ENCODE measurements at places on chromosomes 1 and 21. TPM values are rescaled to one million over a fixed set of nuclear protein-coding genes. Genes with fewer than 3 reads are reported as not detected.

GRCh38 chr21:41958886-41959563 lies 5.2 kb upstream of the C2CD2 start:
- no peak for DNase-seq

- DNase-seq = no peak
These were observed 26.0 kb downstream of the KIFAP3 start for GRCh38 chr1:170048515-170048914.

The BACE2 gene
- 119 TPM for total RNA-seq

- DNase-seq = no peak
These were observed 3.1 kb upstream of the LENEP start for GRCh38 chr1:154990276-154990675.

GRCh38 chr1:94768036-94768435 lies 52.1 kb upstream of the SLC44A3 start:
- DNase-seq = no peak

DNA sequence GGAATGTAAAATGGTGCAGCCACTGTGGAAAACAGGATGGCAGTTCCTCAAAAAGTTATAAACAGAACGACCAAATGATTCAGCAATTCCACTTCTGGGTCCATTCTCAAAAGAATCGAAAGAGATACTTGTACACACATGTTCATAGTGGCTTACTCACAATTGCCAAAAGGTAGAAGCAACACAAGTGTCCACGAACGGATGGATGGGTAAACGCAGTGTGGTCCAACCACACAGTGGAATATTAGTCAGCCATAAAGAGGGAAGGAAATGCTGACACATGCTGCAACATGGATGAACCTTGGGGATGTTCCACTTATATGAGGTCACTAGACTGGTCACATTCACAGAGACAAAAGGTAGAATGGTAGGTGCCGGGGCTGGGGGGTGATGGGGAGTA lies 5.3 kb downstream of the KRTAP10-1 start:
- DNase-seq = no peak

The PLD5 gene
- total RNA-seq = 0.05 TPM

The TNFRSF8 gene
- 0.32 TPM for total RNA-seq

The CDC42BPA gene
- 31.3 TPM for total RNA-seq

- no peak for DNase-seq
These were observed 25.1 kb downstream of the BCAR3 start for GRCh38 chr1:93656491-93656890.

- no peak for DNase-seq
These were observed 50.3 kb downstream of the SYT2 start for GRCh38 chr1:202659974-202660373.

The ACTN2 gene
- total RNA-seq = 36.4 TPM

DNA sequence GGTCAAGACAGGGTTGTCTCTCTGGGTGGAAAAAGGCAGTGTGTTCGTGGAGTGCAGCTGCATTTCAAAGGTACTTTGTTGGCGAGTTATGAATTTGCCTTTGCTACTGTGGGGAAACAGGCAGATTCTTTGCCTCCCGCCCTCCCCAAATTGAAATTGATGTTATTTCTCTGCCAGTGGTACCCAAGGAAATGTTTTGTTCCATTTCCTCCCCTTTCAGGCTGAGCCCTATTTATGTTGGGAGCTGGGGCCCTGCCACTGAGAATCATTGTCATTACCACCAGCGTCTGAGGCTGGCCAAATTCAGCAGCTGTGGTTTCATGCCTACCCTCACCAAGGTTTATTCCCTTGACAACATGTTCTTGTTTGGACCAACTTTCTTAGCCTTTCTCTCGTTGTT lies 48.5 kb upstream of the OLIG2 start:
- no peak for DNase-seq

- no peak for DNase-seq
These were observed 31.0 kb downstream of the IL12RB2 start for GRCh38 chr1:67338642-67339041.
